ENCODE measurements at places on chromosomes 12 and 14.
A peak's percentile ranks its signal among the peaks of the same experiment; 100 is the strongest.

DNA sequence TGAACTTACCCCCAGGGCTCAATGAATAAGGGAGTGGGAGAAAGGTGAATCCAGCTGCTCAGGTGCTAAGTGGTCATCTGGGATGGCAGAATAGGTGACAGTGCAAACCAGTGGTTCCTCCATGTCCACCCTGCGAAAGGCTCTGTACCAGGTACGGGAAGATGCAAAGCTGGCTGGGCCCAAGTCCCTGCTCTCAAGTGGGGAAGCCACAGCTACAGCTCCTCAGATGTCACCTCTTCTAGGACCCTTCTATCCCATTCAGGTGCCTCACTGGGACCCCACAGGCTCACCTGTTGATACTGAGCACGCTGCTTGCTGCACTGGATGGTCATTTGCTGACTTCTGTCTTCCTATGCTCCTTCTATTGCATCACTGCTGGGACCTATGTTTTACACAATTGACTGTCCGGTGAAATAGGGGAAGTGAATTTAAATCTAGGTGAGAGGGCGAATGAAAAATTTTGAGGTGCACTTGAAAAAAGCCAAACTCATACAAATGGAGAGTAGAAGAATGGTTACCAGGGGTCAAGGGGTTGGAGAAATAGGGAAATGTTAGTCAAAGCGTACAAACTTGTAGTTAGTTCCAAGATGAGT, 20.3 kb upstream of the PPP4R4 start:
- DNase-seq: no peak

DNA sequence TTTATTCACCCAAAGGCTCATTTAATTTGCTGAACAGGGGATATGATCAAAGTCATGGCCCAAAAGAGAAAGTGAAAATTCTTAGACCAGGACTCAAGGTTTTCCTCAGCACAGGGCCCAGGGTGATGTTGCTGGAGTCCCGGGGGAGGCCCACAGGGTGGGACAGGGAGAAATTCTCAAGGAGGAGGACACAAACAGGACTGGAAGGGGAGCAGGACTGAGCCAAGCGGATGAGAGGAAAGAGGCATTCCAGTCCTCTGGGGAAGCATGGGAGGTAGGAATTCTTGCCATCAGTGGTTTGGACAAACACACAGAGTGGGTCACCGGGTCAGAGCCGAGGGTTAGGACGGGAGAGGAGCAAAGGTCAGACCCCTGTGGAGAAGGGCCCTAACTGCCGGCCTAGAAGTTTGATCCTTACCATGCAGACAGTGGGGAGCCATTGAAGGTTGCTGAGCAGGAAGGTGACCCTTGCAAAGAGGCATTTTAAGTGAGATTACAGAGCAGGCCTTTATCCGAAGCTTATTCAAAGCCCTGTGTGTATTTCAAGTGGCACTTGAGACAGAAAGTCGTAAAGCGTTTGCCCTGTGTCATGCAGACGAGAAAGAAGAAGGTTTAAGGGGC, 68.4 kb upstream of the PTGR2 start:
- DNase-seq: peak; percentile 14

DNA sequence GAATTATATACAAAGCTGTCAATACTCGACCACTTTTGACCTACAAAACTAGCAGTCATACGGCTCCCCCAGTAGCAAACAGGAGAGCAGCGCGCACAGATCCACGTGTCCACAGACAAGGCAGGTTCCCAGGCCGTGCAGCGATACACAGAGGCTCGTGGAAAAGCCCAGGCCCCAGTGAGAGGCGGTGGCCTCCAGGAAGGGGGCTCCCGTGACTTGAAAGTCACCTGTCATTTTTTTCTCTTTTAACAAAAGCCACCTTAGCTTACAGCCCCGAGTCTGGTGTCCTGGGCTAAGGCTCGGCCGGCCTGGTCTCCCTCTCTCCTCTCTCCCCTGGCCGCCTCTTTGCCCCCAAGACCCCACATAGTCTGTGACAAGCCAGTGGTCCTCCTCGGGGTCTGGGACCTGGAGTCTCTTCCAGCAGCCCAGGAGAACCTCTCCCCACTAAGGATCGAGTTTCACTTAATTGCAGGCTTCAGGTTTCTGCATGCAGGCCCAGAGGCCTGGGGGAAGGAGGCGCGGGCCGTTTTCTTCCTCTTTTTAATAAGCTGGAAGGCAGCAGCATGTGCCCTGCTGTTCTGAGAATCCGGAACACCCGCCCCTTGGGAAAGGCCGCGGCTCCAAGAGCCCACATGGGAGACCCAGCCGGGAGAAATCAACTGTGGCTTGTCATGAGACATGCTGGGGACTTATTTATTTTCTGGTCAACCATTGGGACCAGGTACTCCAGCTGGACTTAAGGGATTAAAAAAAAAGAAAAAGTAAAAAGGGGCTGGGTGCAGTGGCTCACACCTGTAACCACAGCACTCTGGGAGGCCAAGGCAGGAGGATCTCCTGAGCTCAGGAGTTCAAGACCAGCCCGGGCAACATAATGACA, 15.9 kb downstream of the NCOR2 start:
- DNase-seq: no peak

DNA sequence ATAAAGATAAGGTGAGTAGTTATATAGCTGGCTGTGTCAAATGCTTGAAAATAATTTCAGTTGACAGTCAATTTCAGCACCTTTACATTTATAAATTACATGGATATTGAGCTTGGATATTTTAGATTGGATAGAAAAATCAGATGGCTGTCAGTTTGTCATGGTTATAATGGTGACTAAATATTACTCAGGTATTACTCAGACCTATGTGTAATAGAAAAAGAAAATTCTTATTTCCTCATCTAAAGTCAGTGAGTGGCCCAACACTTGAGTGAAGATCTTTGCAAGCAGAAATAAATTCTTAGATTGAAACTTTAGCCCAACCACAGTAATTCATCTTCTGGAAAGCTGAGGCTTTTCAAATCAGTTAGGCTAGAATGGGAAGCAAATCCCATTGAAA, 354.4 kb downstream of the NAV3 start:
- no peak for DNase-seq

DNA sequence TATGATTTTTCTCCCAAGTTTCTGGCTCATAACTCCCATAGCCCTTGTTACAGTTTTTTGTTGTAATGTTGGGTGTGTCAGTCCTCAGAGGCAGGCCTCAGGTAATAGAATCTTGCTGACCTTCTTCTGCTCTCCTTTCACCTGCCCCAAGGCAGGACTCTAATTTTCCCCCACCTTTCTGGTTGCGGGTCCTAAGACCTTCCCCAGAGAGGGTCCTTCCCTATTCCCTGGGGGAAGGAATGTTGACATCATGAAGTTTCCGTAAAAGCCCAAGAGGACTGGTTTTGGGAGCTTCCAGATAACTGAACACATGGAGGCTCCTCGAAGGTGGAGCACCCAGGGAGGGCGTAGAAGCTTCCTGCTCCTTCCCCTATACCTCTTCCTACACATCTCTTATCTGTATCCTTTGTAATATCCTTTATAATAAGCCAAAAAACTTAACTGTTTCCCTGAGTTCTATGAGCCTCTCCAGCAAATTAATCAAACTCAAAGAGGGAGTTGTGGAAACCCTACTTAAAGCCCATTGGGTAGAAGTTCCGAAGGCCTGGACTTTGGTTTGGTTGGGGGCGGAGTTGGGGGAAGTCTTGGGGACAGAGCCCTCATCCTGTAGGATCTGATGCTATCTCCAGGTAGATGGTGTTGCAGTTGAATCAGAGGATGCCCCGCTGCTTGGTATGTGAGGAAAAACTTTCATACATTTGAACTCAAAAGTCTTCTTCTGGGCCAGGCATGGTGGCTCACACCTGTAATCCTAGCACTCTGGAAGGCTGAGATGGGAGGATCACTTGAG, 9.0 kb upstream of the TMED10 start:
- no peak for DNase-seq

- DNase-seq: no peak
Observed at GRCh38 chr12:81958406-81958805, 199.3 kb upstream of the PPFIA2 start.

GRCh38 chr12:131990066-131990979, 40.6 kb downstream of the EP400 start:
- DNase-seq: no peak

- DNase-seq: no peak
Observed at GRCh38 chr12:130465626-130466025, 127.9 kb downstream of the PIWIL1 start.

- no peak for DNase-seq
Observed at GRCh38 chr14:106419376-106419965, 893.1 kb downstream of the TMEM121 start.

DNA sequence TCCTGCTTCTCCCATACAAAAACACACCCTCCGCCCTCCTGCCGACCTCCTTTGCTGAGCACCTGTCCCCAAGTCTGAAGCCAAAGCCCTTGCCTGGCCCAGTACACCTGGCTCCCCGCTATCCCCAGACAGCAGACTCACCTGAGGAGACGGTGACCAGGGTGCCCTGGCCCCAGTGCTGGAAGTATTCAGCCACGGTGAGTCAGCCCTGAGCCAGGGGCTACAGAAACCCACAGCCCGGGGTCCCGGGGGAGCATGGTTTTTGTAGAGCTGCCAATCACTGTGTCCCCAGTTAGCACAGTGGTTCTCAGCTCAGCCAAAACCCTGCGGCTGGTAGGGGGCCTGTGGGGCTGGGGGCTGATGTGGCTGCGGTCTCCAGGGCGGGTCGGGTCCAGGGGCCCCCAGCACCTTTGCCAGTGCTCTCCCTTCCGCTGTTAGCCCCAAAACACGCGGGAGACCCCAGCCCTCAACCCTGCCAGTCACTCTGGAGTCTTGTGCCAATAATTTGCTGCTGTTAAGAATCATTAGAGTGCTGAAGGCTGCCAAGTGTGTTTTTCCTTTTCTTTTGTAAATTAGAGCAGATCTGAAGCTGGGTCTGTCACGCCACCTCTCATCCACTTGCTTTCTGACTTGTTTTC, 339.0 kb downstream of the TMEM121 start:
- peak; percentile 12 for DNase-seq

DNA sequence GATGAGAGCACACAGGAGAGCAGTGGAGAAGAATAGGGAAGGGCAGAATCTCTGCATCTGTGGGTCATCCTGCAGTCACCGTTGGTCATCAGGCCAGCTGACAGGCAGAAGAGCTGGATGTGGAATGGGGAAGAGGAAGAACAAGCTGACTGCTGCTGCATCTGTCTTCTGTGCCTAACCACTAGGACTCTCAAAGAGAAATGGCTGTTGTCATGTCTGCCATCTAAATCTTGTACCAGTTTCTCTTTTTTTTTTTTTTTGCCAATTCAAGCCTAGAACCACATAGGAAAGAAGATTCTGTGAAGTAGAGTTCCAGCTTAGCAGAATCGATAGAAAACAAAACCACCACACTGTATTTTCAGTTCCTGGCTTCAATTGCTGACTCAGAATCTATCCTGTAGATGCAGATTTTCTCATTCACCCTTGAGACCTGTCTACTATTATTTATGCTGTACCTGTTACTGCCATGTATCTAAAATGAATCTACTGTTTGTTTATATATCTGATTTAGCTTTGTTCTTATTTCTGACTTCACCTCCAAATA, 421.9 kb upstream of the PRICKLE1 start:
- no peak for DNase-seq

DNA sequence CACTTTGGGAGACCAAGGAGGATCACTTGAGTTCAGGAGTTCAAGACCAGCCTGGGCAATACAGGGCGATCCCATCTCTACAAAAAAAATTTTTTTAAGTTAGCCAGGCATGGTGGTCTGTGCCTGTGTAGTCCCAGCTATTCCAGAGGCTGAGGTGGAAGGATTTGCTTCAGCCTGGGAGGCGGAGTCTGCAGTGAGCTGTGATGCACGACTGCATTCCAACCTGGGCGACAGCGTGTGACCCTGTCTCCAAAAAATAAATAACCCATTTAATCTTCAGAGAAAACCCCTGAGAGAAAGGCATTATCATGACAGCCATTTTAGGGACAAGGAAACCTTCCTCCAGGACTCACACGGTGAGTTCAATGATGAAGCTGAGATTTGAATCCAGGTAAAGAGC, 3.7 kb upstream of the FKBP4 start:
- DNase-seq: no peak

DNA sequence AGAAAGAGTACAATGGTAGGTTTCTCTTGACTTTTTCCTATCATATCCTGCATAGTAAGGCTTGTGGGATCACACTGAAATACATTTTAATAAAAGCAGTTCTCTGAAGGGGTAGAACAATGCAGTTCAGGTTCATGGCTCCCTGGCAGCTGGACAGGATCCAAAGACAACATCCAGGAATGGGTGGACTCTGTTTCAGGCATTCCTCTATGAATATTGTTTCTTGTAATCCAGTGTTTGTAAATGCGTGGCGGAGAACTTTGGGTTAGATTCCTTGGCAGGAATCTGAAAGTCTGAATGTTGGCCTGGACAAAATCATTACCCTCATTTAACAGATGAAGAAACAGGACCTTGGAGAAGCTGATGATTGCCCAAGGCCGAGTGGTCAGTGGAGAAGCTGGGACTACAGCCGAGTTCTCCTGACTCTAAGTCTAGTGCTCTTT, 43.5 kb downstream of the SYNE2 start:
- peak; percentile 70 for DNase-seq

DNA sequence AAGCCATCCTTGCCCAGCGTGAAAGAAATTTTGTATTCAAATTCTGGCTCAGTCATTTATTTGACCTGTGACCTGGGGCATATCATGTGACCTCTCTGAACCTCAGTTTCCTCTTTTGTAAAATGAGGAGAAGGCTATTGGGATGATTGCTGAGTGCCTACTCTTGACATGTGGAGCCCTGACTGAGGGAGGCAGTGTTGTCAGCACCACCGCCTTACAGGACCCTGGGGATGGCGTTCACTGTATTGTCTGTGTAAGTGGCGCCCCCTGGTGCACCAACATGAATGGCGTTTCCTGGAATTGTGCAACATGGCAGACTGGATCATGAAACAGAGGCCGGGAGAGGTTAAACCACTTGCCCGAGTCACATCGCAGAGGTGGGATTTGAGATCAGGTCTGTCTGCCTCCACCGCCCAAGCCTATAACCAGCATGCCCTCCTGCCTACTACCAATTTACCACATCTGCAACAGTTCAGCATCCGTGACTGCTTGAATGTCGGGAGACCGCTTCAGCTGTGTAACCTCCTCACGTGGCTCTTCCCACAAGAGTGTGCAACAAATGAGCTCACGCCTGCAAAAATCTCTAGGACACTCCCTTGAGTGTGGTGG, 20.1 kb upstream of the CCDC63 start:
- DNase-seq: peak; percentile 85

GRCh38 chr12:2051700-2052621, 826 bp upstream of the CACNA1C start:
- peak; percentile 55 for DNase-seq

DNA sequence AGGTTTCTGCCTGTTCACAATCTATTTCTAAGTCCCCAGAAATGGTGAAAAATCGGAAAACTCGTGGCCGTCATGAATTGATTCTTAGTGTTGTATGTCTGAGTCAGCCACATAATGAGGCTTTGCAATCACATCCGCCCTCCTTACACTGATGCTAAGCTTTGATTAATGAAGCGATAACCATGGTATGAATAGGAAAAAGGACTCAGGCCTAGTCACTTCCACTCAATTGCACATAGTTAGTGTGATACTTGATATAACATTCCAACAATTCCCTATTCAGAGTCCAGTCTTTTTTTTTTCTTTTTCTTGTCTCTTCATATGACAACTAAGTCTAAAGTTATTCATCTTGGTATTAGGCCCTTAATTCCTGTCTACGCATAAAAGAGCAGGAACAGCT, 1231.0 kb downstream of the VRK1 start:
- DNase-seq: no peak

Data from right hindlimb (tissue), 1 donor.